ENCODE measurements at places on chromosomes 13 and 19.
A peak's percentile ranks its signal among the peaks of the same experiment; 100 is the strongest.

DNA sequence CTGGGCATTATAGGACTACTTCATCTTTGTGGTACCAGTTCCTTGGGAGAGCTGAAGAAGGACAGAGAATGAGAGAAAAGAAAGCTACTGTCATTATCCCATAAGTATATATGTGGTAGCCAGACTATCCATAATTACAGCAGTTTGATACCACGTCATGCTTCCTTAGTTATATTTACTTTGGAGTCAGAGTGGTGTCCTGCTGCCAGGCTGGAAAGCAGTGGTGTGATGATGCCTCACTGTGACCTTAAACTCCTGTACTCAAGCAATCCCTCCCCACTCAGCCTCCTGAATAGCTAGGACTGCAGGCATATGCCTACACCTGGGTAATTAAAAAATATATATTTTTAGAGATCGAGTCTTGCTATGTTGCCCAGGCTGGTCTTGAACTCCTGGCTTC, 57.8 kb downstream of the WTIP start:
- no peak for DNase-seq

DNA sequence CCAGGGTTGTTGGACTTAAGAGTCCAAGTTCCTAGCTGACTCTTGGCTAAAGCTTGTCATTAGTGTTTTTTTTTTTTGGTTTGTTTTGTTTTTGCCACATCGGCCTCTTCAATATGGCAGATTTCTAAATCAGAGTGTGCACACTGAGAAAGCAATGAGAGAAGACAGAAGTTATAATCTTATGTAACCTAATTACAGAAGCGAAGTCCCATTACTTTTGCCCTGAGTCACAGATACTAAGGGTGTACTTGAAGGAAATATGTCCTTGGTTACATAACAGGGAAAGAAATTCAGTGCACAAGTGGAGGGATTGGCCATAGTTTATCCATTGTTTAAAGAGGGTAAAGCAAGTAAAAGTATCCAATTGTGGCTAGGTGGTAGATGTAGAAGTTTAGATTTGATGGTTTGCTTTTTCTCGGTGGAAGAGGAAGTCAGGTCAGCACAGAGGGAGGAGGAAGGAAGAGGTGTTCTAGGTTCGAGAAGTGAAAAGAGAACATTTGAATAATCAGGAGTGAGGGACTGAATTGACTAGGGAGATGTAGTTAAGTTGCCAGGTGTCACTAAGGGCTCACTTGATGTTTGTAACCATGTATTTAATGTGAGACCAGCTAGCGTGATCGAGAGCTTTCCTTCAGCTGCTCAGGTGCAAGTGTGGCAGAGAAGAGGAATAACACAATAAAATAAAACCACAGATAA, 12.2 kb downstream of the GTF2F2 start:
- DNase-seq = no peak

GRCh38 chr13:103878891-103879605, 812.8 kb upstream of the SLC10A2 start:
- no peak for DNase-seq

DNA sequence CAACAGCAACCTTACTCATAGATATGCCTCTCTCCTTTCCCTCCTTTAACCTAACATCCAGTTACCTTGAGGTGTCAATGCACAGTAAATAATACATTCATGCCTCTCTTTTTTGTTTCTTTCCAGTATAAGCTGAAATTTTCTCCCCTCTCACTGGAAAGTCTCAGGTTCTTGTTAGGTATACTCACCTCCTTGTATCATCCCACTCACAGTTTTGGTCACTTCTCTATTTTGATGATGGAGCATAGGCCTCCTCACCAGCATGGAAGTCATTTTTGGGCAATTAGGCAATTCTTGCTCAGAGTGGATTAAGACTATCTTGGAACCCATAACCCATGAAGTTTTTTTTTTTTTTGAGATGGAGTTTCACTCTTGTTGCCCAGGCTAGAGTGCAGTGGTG, 5.7 kb upstream of the LGALS14 start:
- no peak for DNase-seq

- no peak for DNase-seq
These were observed 42.6 kb upstream of the GRTP1 start for GRCh38 chr13:113406321-113407102.

GRCh38 chr19:940591-941291, 14.9 kb downstream of the ARID3A start:
- peak; percentile 76 for DNase-seq

- no peak for DNase-seq
These were observed 2.0 kb downstream of the ZNF57 start for GRCh38 chr19:2902590-2903218.

GRCh38 chr13:75705395-75705794, 69.3 kb downstream of the LMO7 start:
- DNase-seq = no peak

DNA sequence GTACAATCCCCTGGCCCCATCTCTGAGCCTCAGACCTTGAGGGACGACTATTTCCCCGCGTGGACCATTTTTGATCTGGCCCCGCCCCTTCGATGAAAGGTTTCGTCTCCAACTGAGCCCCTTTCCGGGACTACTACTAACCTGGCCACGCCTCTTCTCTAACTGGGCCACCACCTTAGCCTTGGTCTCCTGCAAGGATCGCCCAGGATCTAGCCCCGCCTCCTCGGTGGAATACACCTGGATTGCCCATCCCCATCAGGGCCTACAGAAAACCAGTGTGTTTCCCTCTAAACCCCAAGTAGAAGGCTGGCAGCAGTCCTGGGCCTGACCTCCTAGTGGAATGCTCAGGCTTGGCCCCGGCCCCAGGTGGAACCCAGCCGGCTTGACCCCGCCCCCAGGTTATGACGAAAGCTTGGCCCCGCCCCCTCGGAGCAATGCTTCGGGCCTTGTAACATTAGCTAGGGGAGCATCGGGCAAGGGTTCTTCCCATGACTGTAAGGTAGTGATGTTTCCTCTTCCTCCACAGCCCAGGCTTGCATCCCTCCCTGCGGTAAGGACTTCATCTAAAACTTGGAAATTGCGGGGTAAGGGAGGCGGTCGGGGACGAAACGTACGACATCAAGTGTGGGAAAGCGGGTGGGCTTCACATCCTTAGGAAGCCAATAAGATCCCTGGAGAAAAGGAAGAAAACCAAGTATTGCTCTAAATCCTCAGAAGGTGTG, 9.1 kb downstream of the SPACA6 start:
- DNase-seq = peak; percentile 31

GRCh38 chr13:30908416-30908980, 2.4 kb downstream of the MEDAG start:
- no peak for DNase-seq

GRCh38 chr13:72804301-72804700, 22.4 kb downstream of the PIBF1 start:
- DNase-seq = no peak

DNA sequence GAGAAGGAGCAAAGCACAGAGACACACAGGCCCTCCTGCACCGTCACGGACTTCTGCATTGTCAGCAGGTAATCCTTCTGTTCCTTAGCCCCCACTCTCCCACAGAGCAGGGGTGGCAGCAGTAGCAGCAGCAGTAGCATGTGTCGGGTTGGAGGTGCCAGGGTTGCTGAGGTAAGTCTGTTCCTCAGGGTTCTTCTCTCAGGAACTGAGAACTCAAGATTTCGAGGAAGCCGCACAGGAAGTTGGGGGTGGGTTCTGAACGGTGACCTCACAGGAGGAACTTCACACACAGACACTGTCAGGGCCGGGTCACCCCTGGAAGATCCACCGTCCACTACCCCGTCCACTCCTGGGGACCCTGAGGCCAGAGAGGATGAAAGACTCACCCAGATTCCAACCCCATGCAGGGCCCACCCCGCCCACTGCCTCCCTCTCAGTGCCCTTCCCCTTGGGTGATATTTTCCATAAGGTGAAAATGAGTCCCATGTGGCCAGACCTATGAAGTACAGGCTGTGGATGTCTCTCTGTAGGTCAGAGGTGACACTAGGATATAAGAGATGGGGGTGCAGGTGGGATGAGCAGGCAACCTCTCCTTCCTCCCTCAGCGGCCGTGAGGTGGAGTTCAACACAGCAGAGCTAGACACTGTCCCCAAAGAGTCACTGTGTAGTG, at the start of gene SIGLEC12:
Gene SIGLEC12, minus strand, starts transcription at position 207 of the 670 bp plus-strand sequence. Its CDS starts 67 bp downstream, at position 140.
- no peak for DNase-seq

GRCh38 chr19:30741566-30741965, 369.4 kb downstream of the ZNF536 start:
- no peak for DNase-seq

DNA sequence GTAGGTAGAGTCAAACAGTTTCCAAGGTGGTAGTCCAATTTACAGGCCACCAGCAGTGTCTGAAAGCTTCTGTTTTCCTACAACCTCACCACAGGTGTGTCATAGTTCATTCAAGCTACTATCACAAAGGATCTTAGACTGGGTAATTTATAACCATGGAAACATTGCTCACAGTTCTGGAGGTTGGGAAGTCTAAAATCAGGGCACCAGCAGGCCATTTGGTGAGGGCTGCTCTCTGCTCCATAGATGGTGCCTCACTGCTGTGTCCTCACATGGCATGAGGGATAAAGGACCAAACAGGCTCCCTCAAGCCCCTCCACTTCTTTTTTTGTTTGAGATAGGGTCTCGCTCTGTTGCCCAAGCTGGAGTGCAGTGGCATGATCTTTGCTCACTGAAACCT, 60.6 kb downstream of the ING1 start:
- no peak for DNase-seq

- DNase-seq = peak; percentile 18
These were observed 533 bp downstream of the ZNF544 start for GRCh38 chr19:58229255-58229639.

GRCh38 chr19:1045247-1045603, 5.3 kb downstream of the ABCA7 start:
- DNase-seq = peak; percentile 55
